ENCODE measurements at places on chromosomes 4 and X.

DNA sequence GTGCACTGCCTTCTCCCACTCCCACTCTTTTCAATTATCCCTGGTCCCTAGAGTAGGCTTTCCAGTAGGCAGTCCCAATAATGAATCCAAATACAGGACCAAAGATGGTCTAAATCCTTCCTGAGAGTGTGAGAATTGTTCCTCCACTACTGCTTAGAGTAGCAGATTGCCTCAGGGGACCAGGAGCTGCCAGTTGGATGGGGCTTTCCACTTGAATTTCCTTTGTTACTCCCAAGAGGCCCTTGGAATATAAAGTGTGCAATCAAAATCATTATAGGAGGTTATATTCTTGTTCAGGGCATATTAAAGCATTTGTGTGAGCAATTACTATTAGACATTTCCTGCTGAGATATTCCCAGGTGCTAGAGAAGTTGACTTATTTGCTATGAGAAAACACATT lies 156.6 kb upstream of the TLL1 start:
- DNase-seq: no peak

GRCh38 chr4:101186567-101187184 lies 160.7 kb downstream of the PPP3CA start:
- no peak for DNase-seq

DNA sequence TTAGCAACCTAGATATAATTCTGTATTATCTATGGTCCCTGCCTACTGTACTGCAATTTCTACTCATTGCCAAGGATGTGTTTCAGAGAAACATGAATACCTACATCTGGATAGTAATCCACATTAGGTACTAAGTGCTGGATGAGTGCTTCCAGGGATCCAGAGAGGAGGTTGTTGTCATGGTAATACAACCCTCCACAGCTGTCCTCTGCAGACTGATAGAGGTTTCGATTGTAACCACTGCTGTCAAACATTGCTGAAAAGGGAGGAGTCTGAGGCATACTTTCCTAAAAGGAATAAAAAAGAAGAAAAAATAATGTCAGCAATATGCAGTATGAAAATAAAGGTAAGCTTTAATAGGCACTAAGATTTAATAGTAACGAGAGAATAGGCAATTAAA lies 12.5 kb downstream of the RASGEF1B start:
- no peak for DNase-seq

GRCh38 chrX:42495139-42495538 lies 282.8 kb downstream of the PPP1R2C start:
- no peak for DNase-seq

DNA sequence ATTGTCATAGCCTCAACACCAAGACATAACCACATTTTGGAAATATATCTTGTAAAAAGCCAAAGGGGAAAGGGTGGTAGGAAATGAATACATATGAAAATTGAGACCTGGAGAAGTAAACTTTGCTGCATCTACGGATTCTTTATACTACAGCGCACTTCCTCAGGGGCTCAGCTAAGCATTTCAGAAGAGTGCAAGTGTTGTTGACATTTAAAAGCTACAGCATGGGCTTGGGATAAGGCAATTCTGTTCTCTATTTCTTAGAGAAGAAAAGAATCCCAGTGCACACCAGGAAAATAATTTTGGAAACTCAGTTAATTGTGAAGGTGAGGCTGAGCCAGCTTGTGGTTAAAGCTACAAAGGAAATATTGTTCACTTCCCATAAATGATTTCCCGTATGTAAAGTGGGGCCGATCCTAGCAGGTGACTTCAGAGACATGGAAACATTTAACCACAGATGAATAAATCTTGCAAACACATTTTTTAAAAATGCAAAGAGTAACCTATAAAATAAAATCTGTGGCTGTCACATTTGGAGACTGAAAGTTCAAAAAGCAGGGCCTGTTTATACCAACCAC lies 12.6 kb upstream of the GBA3 start:
- peak; percentile 20 for DNase-seq

DNA sequence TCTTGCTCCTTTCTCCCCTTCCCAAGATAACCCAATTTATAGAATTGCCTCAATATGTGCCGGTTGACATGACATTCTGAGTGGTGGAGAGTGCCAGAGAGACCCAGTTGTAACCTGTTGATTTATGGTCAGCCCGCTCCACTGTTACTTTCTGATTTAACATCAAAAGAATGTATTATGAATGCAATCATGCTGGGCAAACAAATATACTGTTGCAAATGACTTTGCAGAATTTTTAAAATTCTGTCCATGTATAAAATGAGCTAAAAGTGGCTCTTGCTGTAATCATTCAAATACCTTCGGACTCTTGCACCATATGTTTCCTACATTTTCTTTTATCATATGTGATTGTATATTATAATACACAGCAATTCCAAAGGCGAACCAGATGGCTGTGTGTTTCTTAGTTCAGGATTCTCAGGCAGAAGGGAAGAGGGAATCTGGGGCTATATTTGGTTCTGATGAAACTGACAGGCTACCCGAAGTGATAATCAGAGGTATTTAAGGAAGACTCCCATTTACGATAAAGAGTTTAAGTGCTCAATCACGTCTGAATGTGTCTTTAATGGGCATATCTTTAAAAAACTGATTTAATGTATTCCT lies 131.7 kb downstream of the CLCN4 start:
- peak; percentile 28 for DNase-seq

- no peak for DNase-seq
Measured at GRCh38 chr4:139209470-139210063, 32.5 kb upstream of the ELF2 start.

DNA sequence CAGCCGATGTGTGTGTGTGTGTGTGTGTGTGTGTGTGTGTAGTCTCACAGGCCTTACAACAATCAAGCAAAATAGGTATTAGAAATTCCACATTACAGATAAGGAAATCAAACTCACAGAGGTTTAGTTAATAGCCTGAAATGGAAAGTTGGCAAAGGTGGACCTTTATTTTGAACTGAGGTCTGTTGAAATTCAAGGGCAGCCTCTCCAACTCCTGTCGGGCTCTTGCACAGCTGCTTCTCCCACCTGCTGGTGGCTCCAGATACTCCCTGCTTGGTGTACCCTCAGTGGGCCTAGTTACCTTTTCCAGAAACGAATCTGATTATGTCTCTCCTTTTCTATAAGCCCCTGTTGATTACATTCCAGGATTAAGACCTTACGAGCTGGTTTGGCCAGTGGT lies 195.9 kb downstream of the MGST2 start:
- no peak for DNase-seq

DNA sequence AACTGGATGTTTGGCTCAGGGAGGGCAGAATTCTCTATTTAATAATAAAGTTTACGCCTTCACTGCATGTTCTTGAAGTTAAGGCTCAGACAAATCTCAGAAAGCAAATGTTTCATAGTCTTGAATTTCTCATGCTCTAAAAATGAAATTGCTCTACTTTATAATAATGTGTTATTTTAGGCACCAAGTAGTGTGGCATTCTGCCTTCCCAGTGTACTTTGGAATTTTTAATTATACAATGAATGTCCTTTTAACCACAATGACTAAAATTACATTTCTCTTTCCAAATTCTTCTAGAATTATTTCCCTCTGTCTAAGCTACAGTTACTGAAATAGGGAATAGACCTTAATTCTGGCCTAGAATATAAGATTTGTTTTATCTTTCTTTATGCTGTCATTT lies 97.9 kb upstream of the PDE5A start:
- peak; percentile 58 for DNase-seq

- DNase-seq: no peak
Measured at GRCh38 chr4:181168011-181168805, 1075.0 kb upstream of the TENM3 start.

DNA sequence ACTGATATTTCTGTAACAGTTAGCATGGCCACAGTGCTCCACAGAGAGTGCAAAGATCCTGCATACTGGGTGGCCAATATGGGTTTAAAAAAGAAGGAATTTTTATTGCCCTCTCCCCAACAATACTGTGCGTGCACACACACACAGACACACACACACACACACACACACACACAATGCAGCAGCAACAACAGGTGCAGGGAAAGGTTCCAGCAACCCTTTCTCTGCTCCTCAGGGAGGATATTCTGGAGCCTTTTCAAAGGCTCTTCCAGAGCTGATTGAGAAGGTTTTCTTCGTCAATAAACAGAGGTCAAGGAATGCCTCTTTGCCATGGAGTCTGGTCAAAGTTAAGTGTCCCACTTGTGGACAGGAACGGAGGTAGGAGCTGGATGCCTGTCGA lies 84.8 kb upstream of the ZFP42 start:
- no peak for DNase-seq

- DNase-seq: peak; percentile 87
Measured at GRCh38 chr4:3106339-3107186, 32.1 kb downstream of the HTT start.

DNA sequence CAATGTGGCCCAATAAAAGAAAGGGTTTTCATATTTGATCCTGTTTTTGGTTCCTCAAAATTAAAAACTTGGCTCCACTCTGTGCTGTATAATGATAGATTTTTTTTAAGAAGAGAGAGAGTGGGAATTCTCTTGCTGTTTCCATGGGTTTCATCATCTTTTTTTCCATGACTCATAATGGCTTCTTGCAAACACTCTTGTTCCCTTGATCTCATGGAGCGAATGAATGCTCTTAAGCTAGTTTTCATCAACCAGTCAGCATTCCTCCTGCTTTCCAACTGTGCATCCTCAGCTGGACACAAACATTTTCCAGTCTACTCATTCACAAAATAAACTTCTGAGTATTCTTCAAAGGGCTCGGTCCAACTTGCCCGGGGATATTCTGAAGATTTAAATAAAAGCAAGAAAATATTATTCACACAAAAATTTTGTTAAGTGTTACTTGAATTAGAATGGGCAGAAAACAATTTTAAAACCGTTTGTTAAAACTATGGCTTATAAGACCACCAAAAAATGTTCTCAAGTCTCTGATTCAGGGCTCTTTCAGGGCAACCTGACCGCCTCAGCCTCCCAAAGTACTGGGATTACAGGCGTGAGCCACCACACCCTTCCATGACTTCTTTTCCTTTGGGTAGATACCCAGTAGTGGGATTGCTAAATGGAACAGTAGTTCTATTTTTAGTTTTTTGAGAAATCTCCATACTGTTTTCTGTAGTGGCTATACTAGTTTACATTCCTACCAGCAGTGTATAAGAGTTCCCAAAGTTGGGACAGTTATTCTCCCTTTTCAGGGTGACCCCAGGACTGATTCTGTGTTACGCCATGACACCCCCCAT lies 64.7 kb downstream of the TMEM156 start:
- peak; percentile 98 for DNase-seq

GRCh38 chr4:124262211-124263179 lies 450.0 kb downstream of the ANKRD50 start:
- peak; percentile 79 for DNase-seq

GRCh38 chrX:143781103-143781502 lies 60.6 kb upstream of the SPANXN2 start:
- peak; percentile 1 for DNase-seq

- peak; percentile 47 for DNase-seq
Measured at GRCh38 chr4:80202741-80203553, 5.6 kb downstream of the PRDM8 start.

DNA sequence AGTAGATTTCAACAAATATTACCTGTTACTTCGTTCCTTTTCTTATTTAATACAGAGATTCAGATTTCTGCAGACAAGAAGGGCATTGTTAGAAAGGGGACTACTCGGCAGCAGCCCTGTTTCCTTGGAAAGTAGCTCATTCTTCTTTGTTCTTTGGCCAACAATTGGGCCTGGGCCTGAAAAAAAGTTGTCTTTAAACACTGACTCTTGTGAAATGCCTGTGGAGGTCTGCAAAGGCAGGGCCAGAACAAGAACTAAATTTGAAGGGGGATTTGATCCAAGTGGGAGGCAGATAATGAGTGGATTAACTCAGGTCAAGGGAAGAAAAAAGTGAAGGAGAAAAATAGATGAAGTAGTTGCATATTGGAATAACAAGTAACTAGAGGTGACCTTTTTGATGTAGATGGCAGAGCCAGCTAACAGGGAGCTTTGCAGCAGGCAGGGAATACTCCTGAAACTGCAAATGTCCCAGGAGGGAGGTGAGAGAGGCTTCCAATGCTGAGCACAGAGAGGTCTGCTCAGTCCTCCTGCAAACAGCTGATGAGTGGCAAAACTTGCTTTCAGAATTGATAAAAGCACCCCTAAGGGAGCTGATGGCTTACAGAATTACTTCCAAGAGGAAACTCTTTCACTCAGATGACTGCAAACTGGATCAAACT lies 393.2 kb upstream of the HS3ST1 start:
- no peak for DNase-seq

DNA sequence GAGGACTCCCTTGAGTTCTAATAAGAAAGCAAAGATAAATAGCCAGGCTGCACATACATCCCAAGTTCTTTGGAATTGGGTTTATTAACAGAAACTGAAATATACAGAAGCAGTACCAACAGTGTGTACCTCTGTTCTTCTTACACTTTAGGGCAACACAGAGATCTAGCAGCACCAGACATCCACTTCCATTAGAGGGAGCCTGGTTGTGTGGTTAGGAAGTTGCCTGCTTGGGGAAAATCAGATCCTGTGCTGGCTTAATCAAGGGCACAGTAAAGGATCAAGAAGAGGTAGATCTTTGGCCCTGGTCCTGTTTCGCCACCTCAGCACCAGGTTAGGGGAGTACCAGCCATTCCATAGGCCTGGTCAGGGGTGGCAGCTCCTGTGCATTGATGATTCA lies 231.1 kb upstream of the ARHGAP24 start:
- no peak for DNase-seq

DNA sequence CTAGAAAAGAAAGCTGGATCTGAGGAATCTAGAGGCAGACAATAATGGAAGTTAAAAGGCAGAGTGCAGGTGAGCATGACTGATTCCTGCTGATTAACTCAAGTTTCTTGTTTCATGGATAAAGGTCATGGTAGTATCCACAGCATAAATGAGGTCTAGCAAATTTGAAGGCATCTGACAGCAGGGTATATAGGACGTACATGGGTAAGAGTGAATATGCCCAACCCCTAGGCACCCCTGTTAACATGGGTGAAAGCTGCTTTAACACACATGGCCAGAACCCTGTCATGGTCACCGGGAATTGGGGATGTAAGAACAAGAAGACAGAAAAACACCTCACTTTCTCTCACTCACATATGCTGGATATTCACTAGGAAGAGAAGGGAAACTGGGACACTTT lies 25.0 kb downstream of the NLRP2B start:
- no peak for DNase-seq

GRCh38 chr4:15385928-15386327 lies 41.9 kb upstream of the C1QTNF7 start:
- DNase-seq: no peak

DNA sequence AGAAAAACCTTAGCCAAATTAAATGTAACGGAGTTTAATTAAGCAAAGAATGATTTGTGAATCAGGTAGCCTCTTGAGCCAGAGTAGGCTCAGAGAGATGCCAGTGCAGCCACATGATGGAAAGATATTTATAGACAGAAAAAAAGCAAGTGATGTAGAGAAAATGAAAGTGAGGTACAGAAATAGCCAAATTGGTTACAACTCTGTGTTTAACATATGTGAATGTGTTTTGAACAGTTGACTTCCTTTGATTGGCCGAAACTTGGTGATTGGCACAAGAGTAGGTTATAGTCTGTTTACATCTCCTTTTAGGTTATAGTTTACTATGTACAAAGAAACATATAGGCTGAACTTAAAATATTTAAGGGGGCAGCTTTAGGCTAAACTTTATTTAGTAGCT lies 459.9 kb upstream of the BOD1L1 start:
- DNase-seq: no peak

- DNase-seq: no peak
Measured at GRCh38 chr4:157824021-157824420, 348.8 kb downstream of the GASK1B start.

Data from fibroblast of skin of right quadriceps (primary cell).